ENCODE measurements at places on chromosomes 3 and 15.

DNA sequence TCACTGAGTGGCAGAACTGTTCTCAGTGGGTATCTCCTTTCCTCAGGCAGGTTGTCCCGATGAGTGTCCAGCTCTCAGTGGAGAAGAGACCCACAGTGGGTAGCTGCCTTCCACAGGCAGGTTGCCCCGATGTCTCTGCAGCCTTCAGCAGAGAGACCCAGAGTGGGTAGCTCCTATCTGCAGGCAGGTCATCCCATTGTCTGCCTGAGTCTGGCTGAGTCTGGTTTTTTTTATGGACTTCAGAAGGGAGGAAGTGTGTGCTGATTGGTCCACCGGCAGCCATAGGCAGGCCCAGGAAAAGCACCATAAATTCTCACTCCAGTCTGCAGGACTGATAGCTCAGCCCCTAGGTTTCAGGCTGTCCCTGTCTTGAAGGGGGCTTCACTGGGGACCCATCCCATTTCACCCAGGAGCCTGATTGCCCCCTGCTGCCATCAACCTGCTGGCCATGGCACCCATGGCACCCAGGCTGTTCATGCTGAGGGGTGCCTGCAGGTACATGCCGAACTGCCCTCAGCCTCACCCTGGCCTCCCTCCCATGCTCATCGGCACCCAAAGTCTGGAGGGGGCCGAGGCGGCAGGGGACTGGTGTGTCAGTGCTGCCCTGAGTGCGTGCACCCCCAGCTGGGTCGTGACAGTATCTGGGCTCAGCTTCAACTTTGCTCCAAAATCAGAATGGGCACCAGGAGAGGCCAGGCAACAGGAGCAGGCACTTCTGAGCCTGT, 3.6 kb upstream of the LIMD1 start:
- no peak for DNase-seq

DNA sequence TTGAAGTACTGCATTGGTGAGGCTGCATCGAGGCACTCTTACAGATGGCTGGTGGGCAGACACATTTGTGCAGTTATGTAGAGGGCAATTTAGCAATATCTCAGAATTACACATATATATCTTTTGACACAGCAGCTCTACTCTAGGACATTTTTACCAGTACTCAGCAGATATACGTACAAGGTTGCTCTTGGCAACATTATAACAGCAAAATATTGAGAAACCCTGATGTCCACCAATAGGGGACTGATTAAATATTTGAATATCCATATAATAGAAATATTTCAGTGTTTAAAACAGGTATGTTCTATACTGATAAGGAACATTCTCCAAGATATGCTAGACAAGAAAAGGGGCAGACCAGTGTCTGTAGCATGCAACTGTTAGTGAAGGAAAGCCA, 7.9 kb upstream of the FBXO22 start:
- DNase-seq = no peak

DNA sequence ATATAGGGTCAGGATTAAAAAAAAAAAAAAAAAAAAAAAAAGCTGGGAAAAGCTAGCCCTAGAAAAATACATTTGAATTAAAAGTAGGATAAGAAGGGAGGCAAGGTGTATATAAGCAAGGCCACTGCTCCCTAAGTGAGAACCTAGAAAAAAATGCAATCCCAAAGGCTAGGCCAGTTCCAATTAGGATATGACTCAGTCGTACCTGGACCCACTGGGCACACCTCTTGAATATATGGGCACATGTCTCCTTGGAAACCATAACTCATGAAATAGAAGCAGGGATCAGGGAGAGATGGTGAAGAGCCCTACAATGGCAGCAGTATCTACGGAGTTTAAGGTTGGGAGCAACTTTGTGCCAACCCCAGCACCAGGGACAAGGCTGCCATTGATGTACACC, 314.1 kb upstream of the IL12A start:
- DNase-seq = no peak

- DNase-seq = no peak
Observed at GRCh38 chr3:119659606-119660291, 640 bp downstream of the POPDC2 start.

DNA sequence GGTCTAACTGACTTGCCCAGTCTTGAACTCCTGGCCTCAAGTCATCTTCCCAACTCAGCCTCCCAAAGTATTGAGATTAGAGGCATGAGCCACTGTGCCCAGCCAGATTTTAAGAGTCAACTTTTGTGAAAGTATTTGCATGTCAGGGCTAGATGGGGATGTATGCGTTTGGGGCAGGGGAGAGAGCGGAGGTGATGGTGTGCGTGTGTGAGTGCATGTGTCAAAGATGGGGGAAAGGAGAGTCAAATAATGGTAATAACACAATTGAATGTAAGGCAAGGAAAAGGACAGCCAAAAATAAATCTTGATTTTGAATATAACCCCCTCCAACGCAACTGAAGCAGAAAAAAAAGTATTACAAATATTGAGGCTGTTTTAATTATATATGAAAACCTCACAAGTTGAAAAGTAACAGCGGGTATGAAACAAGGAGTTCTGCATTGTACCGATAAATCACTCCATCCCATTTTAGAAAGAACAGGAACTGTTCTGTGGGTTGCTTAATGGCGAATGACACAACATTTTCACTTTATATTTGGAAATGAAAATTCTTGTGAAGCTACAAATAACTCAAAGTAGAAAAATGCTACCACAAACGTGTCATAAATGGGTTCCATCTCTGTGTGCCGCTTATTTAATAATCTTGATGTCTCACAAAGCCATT, 29.9 kb upstream of the LDHAL6B start:
- DNase-seq = no peak

- no peak for DNase-seq
Observed at GRCh38 chr3:65783117-65783516, 255.6 kb downstream of the MAGI1 start.

- no peak for DNase-seq
Observed at GRCh38 chr3:127164615-127165014, 28.3 kb upstream of the PRR23E start.

DNA sequence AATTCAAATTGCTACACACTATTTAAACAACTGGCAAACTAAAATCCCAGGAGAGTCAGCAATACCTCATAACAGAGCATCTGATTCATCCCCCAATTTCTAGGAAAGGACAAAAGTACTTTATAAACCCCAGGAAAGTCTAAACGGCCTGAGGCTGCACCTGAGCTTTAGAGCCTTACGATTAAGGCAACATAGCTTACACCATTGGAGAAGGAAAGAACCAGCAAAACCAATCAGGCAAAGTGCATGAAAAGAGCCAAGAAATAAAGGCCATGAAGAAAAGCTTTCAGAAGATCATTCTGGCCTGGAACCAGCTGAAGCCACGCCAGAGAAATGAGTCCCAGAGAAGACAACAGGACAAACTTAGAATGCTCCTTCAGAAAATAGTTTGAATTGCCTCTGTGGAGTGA, 48.1 kb downstream of the PTPN9 start:
- no peak for DNase-seq

DNA sequence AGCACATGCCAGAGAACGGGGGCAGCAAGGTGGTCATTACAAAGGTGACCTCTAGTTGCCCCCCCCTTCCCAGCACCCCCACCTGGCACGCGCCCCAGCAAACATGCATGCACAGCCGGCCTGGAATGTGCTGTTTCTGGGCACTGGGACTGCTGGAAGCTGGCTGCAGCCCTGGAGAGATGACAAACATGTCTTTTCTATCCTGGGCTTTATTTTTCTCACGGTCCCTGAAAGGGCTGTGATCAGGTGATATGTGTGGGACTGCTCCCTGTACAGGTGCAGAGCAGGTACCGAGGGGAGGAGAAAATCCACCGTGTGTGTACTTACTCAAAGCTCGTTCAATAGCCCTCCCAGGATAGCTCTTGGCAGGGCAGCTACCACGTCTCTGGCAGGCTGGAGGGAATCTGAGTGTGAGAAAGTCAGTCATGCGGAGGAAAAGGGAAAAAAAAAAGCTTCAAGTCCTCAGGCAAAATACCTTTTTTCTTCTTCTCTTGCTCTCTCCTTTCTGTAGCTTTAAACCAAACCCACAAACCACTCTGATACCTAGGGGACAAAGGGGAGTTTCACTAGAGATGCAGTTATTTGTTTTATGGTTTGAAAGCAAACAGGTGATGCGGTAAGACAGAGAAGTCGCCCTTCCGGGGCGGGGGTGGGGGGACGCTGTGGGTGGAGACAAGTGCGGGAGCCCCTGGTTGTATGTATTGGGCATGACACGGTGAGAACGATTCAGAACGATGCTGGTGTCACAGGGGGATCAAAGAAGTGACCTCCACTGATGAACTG, 5.0 kb upstream of the HES1 start:
- peak; percentile 98 for DNase-seq

GRCh38 chr3:14508966-14509795, 31.0 kb downstream of the GRIP2 start:
- peak; percentile 34 for DNase-seq

GRCh38 chr3:47847801-47848518, 45.0 kb downstream of the DHX30 start:
- DNase-seq = no peak

DNA sequence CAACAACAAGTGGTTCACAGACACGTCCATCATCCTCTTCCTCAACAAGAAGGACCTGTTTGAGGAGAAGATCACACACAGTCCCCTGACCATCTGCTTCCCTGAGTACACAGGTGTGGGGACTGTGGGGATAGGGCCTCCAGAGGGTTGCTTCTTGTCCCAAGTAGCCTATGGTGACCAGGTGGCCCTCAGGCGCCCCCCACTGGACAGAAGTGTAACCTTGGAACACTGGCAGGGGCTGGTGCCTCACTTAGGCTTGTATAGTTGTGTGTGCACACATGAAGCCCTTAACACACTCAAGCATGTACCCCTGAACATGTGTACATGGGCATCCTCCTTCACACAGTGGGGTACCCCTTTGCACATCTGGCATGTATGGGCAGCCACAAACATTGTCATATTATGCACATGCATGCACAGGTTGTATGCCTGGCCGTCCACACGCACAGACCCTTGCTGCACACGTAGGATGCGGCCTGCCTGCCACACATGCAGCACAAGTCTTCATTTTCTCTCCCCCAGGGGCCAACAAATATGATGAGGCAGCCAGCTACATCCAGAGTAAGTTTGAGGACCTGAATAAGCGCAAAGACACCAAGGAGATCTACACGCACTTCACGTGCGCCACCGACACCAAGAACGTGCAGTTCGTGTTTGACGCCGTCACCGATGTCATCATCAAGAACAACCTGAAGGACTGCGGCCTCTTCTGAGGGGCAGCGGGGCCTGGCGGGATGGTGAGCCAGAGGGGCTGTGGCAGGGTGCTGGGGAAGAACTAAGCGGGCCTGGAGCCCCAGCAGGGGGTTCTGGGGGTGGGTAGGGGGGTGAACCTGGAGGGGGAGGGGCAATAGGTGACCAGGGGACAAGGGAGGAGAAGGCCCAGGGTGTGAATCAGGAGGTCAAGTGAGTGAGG, 11.7 kb upstream of the SEMA3B start:
- DNase-seq = peak; percentile 16

DNA sequence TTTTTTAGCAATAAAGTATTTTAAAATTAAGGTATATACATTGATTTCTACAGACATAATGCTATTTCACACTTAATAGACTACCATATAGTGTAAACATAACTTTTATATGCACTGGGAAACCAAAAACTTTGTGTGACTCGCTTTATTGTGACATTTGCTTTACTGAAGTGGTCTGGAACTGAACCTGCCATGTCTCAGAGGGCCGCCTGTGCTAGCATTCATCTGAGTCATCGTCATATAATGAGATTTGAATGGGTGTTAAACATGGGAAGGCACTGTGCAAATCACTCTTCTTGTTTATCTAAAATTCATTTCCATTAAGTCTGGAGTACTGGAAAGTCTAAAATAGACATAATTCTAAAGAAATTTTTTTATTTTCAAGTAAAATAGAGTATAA, 12.9 kb downstream of the EIF2AK4 start:
- DNase-seq = no peak

DNA sequence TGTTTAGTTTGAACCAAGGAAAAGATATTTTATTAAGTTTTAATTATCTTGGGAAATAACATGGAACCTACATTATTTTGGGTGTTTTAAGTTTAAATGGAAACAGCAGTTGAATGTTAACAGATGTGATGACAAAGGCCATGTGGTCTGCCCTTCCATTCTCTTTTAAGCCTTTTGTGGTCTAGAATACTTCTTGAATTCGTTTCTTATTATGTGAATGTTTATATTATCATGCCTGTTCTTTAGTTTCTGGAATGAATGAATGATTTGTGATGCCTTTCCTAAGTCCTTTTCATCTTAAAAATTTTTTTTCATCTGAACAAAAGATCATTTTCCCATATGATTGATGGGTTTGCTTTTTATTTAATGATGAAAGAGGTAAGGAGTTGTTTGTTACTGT, 44.6 kb downstream of the SNRK start:
- DNase-seq = no peak

DNA sequence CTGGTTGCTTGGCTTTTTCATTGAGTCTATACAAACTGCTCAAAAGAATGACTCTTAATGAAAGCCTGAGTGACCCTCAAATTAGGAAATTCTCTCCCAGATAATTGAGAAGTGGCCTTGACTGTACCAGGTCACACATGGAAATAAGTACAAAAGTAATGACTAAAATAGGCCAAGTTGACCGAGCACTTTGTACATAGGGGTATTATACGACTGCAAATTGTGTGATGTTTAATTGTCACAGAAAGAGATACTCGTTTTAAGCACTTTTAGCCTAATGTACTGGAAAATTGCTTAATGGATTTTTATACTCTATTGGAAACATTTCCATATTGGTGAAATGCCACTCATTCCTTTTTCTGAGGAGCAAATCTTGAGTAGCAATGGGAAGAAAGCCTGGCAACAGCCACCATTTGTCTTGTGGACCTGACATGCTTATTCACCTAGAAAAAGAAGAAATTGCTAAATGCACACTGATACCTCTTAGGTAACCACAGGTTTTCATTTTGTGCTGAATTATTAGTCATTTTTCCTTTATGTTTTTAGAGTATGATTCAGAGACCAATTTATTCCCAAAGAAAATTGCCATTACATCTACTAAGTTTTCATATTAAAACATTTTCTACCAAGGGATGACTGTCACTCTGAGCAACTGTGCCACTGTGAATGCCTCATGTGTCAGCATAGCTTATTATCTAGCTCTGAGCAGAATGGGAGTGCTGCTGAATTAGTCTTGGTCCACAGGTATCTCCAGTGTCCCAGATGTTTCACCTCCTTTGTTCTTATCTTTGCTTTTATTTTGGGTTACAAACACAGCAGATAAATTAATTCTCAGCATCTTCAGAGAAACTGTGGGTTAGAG, 8.9 kb upstream of the PXK start:
- DNase-seq = no peak
